ENCODE measurements at places on chromosomes 2 and 18.

DNA sequence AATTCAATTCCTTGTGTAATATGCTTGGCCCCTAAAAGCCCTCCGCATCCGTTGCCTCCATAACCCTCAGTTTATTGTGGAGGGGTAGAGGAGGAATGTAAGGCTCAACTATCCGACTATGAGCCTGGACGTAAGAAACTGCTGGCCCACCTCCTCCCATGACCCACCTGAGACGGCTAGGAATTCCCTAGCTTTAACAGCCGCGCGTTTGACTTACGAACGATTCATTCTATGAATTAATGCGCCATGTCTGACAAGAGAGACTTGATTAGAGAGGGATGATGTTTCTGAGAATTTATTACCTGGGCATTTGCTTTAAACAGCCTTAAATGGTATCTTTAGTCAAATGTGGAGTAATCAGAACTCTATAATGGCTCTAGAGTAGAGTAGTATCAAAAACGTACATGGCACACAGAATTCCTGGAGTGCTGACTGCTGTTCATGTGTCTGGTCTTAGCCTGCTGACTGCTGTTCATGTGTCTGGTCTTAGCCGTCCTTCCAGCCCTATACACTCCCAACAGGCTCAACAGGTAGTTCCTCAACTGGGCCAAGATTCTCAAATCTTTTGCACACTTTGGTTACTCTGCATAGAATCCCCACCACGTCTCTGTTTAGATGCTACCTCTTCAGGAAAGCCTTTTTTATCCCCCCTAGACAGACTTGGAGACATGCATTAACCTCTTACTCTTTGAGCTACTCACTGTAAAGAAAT, 899 bp upstream of the GFPT1 start:
- peak; percentile 2 for DNase-seq

DNA sequence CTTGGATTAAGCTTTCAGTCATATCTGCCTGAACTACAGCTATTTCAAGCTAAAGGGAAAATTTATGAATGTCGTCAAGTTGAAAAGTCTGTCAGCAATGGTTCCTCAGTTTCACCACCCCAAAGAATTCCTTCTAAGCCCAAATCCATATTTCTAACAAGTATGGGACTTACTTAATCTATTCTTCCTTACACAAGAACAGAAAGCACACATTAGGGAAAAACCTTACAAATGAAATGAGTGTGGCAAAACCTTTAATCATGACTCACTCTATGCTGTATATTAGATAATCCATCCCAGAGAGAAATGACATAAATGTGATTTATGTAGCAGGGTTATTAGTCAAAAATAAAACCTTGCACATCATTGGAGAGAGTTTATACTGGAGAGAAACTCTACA, 78.9 kb downstream of the RAB31 start:
- no peak for DNase-seq

GRCh38 chr18:3257627-3258120, 4.3 kb upstream of the MYL12B start:
- no peak for DNase-seq

DNA sequence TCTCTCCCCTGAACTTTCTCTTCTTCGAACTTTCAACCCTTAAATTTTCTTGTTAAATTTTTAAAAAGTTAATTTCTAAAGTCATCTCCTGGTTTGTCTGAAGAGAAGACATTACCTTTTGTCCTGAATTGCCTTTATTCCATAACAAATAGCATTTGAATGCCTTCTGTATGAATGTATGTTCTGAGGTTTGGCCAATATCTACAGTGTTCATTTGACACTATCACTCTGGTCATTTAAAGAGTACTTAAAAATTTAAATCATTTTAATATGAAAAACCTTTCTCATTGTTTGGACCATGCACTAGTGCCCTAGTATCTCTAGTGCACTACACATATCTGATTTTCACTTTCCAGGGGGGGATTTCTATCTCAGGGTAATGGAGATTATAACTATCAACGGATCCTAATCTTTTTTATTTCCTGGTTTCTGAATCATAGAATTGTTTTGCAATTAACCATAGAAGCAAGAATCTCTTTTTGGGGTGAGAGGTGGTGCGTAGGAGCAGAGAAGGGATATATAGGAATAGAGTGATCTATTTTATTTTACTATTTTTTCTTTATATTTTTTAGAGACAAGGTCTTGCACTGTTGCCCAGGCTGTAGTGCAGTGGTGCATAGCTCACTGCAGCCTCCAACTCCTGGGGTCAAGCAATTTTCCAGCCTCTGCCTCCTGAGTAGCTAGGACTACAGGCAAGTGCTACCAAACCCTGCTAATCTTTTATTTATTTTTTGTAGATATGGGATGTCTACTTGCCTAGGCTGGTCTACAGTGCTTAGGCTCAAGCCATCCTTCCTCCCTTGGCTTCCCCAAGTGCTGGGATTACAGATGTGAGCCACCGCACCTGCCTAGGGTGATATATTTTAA, 25.5 kb downstream of the TANC1 start:
- no peak for DNase-seq

DNA sequence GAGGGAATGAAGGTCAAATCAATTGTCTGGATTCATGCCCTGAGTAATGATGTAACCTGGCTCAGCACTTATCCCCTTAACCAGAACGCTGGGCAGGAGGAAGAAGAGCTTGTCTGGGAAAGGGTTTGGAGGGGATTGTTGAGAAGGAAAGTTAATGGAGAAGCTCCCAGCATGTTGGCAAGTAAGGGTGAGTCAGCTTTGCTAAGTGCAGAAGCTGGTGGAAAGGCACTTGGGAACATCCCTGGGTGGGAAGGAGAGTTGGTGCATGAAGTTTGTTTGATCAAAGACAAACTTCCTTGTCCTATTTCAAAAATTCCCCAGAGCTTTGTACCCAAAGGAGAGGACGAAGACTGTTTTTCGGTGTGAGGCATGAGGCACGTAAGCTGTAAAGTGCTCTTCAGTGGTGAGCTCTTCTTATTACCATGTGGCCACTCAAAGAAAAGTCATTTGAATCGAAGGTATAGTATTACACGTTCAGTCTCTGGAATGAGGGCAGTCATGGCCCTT, 17.6 kb upstream of the DAW1 start:
- no peak for DNase-seq

DNA sequence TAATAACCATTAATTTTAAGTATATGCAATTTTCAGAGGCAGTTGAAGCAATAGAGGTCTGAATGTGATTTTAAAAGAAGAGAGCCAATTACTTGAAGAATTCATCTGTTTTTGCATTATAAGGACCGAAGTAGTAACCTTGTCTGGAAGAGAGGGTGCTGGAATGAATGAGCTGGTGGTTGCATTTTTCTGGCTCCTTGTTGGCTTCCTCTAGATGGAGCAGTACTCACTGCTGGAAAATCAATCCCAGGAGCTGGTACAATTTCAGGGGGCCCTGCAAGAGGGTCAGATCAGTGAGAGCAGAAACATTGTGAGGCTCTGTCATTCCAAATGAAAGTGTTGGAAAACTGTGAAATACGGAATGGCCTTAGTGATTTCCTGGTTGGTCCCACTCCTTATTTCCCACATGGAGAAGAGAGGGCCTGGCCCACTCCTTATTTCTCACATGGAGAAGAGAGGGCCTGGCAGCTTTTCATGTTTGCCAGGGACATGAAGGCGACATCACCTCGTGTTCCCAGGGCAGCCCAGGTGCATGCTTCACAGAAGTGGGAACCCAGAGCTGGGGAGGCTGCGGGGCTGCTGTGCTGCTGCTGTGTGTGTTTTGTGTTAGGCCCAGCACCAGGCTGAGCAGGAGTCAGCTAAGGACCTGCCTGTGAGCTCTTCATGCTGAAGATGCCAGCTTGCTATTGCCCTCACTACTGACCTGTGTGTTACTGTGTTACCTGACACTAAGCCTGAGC, 197.4 kb downstream of the SNTG2 start:
- DNase-seq, result no peak

DNA sequence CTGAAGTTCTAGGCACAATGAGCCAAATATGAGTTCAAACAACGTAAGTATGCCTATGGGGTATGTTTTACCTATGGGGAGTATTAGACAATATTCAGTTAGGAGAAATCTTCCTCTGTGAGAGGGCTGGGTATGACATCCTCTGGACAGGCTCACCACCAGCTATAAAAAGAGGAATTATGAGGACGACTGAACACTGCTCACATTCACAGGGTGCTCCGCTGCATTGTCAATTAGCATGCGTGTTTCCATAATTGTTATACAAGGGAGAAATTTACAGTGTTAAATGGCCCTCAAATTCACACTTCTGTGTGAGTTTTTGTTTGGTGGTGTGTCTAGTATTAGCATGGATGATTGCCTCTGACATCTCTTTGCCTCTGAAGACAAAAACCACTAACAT, 700.4 kb downstream of the BCL11A start:
- DNase-seq, result no peak

DNA sequence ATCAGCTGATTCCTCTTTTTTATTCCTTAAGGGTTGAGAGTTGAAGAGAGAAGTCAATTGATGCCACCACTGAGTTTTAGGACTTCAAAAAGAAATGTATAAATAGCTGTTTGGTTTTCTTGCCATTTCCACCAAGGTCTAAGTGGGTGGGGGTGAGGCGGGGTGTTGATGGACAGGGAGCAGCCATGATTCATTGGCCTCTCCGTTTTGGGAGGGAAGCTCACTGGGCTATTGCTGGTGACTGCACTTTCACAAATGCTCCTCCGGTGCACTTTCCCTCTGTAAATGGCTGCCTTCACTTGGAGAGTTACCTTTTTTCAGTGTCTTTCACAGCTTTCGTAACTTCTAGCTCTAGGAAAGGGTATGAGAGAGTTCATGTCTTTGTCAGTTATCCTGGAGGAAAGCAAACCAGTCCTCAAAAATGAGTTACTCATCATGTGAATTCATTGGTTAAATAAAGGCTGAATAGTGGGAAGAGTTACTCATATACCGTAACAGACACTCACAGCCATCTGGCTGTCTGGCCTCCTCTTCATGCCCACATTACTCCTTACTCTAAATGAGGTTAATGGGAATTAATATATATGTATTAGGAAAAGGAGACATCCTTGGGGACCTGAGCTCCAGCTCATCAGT, 17.4 kb upstream of the CTAGE1 start:
- no peak for DNase-seq

DNA sequence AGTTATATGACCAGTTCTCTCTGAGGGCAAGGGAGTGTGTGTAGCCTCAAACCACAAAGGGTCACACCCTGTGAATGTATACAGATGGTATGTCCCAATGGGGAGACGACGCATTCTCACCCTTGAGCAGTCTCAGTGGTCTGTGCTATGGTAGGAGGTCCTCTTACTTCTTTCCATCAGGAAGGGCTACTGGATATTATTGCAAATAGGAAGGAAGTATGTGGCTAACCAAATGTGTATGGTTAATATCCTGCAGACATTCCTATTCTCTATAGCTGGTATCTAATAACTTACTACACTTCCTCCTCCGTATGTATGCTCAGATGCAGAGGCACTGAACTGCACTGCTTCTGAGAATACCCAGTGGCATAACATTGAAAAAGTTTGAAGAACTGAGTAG, 306.7 kb upstream of the CCDC68 start:
- peak; percentile 24 for DNase-seq

DNA sequence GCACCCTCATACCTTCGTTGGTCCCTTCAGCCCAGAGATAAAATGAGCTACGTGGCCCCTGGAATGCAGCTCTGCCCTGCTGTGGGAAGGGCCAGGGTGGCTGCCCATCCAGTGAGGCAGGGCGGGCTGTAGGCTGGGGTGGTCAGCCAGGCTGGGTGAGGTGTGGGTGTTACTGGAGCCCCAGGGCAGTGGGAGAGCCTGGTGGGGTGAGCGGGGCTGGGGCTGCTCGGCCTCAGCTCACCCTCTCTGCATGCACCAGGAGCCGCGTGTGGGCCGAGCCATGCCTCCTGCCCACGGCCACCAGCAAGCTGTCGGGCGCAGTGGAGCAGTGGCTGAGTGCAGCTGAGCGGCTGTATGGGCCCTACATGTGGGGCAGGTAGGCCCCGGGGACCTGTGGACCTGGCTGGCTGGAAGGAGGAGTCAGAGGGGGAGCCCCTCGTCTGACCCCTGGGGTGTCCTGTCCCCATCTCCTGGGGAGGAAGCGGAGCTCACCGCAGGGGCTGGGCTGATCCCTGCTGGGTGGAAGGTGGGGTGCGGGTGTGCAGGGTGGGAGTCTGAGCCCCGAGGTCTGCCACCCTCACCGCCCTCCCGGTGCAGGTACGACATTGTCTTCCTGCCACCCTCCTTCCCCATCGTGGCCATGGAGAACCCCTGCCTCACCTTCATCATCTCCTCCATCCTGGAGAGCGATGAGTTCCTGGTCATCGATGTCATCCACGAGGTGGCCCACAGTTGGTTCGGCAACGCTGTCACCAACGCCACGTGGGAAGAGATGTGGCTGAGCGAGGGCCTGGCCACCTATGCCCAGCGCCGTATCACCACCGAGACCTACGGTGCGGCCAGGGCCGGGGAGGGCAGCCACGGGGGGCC, 5.5 kb downstream of the RNPEPL1 start:
- DNase-seq, result no peak

DNA sequence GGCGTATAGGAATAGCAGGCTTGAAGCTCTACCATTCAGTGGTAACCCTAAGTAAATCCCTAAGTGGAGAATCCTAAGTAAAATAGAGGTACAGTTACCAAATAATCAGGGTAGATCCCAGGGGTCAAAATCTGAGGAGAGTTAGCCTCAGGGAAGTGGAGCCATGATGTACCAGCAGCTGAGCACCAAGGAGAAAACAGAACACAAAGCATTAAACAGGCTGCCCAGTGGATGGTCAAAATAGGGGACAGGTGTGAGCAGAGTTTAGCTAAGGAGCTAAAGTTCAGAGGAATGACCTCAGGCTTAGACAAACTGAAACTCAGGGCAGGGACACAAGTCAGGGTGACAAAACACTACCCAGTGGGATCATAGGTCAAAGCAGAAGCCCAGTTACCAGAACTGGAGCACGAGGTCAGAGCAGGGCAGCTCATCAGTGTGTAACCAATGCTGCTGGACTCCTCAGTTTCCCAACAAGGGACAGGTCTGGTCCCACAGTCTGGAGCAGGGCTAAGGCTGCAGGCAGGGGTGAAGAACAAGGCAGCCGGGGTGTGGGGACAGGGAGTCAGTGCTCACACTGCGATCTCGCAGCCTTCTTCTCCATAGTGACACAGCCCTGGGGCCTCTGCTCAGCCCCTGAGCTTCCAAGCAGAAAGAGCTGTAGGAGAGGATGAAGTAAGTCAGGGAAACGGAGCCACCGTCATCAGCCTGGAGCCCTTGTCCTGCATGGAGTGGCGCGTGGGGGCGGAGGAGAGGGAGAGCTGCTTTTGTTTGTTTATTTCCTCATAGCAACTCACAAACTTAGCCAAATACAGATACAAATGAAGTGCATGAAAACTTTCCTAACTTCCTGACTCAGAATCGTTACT, 264.0 kb downstream of the MREG start:
- DNase-seq, result no peak

GRCh38 chr2:32436150-32436549, 79.3 kb downstream of the BIRC6 start:
- DNase-seq, result no peak

DNA sequence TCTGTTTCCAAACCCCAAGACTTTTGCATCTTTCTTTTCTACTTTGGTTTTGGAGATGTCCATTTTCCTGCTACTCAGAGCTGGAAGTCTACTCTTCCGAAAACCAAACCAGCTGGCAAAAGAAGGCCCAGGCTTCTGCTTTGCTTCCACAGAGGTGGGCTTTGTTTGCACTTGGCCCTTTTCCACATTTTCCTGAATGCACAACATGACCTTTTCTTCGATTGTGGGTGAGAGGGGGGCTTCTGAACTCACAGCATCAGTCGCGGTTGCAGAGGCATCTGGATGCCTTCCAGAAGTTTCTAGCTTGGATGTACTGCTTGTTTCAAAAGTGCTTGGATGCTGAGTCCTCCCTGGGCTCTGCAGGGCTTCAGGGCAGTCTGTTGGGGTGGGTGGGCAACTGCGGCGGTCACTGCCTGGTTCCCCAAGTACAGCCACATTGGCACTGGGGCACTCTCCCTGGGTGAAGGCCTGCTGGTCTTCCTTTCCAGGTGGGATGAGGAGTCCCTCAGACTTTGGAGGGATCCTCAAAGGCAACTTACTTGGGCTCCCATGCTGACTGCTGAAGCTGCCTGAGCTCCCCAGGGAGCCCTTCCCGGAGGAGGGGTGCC, 112.3 kb upstream of the LYPD1 start:
- no peak for DNase-seq
